Uterus (tissue), 4 donors: ENCODE measurements at places on chromosomes 3 and 15. TPM values are rescaled to one million over a fixed set of nuclear protein-coding genes. Genes with fewer than 3 reads are reported as not detected.

The NANOGP8 gene
- total RNA-seq, result 2.8 TPM

The RTP4 gene
- 2.4 TPM for total RNA-seq

The ABHD10 gene
- total RNA-seq, result 31.7 TPM

The KIF23 gene
- total RNA-seq, result 3.1 TPM

The CTXN2 gene
- not detected for total RNA-seq

The PLSCR4 gene
- 45.9 TPM for total RNA-seq

The FRMD5 gene
- 0.37 TPM for total RNA-seq

The KLF15 gene
- total RNA-seq, result 16.5 TPM

The CEMIP gene
- total RNA-seq, result 1.2 TPM

The PDZRN3 gene
- 87.3 TPM for total RNA-seq

The FAM81A gene
- total RNA-seq, result not detected

- peak; percentile 35 for DNase-seq
Observed at GRCh38 chr3:53161450-53161819, 426 bp downstream of the PRKCD start.

- DNase-seq, result peak; percentile 55
Observed at GRCh38 chr15:101121511-101122090, 130.2 kb downstream of the CHSY1 start.

DNA sequence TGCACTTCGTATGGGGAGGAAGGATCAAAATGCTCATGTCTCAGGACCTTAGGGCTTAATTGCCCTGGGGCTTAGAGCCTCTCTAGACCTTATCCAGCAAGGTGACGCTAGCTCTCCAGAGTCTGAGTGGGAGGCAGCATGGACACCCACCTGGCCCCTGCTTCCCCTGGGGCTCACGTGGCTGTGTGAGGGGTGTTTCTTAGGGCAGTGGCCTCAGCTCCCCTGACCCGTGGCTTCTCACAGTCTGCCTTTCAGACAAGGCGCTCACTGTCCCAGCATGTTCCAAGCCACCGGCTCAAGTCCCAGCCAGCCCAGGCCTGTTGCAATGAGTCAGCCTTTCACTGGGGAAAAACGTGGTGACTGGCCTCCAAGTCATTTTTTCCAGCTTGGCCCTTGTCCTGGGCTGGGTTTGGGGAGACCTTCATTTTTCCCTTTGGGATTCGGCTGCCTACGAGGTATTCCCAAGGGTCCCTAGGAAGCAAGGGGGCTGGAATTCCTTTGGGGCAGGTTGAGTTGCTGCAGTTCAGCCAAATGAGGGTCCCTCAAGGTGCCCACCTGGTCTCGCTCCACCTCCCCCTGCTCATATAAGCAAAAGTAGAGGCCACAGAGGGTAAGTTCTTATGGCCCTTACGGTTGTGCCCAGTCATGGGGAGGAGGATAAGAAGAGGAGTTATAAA is 15.7 kb downstream of the BHLHE40 start:
- no peak for DNase-seq

GRCh38 chr3:139988472-139989156 is 53.6 kb downstream of the CLSTN2 start:
- DNase-seq, result no peak

DNA sequence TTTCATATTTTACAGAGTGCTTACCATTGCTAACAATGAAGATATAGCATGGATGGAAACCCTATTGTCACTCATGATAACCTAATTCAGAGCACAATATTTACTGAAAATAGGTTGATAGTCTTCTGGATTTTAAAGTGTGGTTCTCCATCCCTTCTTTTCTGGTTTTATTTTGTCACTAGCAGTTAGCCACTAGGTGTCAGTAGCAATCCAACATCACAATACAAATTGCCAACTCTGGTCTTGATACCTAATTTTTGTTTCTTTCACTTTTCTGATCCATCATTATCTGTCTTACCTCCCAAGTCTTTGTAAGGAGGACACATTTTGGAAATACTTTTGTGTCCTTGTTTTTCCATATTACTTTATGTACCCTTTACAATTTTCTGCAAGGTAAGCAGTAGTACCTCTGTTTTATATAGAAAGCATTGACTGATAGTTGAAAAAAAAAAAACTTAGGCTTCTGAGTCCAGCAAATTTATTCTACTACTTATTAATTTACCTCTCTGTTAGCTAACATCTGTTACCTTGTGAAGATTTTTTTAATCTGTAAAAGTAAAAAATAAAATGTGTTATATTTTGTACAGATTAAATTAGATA is 28.3 kb upstream of the CRYBG3 start:
- DNase-seq, result no peak

DNA sequence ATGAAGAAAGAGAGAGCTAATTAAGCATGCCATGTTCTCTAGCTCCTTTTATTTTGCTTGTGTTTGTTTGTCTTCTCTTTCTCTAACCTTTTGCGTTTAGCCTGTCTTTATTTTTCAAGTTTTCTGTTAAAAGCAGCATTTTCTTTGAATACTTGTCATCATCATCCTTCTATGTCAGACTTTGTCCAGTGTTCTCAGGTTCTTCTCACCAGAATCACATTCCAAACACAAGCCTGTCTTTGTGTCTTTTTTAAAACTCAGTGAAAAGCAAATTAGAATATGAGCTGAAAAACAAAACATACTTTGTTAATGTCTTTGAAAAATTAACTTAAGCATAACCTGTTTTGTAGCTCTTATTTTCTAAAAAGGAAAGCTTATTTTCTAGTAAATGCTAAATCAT is 62.4 kb downstream of the LEKR1 start:
- no peak for DNase-seq

GRCh38 chr3:150806185-150806835 is 43.3 kb upstream of the SIAH2 start:
- no peak for DNase-seq

DNA sequence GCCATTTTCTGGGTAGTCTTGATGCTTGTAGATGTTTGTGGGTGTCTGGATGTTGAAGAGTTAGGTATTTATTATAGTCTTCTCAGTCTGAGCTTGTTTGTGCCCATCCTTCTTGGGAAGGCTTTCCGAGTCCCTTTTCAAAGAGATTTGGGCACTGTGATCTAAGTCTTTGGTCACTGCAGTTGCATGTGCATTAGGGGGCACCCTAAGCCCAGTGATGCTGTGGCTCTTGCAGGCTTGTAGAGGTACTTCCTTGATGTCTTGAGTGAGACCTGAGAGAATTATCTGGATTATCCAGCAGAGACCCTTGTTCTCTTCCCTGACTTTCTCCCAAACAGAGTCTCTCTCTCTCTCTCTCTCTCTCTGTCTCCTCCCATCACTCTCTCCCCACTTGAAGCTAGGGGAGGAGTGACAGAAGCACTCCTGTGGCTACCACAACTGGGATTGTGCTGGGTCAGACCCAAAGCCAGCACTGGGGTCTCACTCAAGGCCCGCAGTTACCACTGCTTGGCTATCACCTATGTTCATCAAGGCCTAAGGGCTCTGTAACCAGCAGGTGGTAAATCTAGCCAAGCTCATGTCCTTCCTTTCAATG is 68.5 kb downstream of the TMCO5A start:
- no peak for DNase-seq

DNA sequence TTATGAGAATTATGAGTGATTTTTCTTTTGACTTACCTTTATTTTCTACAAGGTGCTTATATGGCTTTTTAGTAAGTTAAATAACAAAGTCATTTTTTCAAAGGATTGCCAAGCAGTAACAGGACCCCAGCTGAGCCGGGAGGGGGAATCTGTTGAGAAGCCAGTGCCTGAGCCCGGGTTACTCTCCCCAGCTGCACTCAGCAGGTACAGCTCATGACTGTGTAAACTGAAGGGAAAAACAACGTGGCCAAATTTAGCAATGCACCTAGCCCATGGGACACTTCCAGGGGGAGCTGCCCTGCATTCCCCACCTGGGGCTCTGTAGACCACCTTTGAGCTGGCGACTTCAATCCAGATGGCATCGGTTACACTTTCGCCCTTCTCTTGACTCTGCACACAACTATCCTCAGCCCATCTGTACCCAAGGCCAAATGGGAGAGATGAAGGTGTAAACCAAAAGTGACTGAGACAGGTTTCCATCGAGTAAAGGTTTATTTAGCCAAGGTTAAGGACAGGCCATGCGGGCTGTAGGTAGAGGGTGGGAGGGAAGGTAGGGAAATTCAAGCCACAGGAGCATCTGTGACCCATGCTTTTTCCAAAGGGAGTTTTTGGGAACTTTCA is 18.2 kb upstream of the HCN4 start:
- DNase-seq, result no peak

DNA sequence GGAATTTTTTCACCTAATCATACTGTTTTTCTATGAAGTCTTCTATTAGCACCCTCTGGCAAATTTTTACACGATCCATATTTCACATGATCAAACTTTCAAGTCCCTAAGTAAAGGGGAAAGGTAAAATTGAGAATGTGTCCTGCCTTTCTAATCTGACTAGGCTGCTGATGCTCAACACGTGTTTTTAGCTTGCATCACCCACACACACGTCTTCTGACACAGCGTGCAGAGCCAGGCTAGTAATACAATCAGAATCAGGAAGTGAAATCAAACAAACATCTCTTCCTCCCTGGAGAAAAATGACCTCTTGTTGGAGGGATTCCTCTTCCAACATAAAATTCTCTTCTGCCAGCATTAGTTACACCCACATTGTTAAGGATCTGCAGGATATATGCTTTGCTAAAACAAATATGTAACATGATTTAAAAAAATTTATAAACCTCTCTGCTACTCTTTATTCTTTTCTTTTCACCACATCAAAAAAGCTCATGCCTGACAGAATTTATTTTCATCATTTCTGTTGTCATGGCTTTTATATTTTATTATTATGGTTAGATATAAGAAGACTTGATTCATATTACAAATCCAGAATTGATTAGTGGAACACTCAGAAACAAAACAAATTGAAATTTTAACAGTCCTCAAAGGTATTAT is 122.4 kb downstream of the RAP2B start:
- DNase-seq, result peak; percentile 59

DNA sequence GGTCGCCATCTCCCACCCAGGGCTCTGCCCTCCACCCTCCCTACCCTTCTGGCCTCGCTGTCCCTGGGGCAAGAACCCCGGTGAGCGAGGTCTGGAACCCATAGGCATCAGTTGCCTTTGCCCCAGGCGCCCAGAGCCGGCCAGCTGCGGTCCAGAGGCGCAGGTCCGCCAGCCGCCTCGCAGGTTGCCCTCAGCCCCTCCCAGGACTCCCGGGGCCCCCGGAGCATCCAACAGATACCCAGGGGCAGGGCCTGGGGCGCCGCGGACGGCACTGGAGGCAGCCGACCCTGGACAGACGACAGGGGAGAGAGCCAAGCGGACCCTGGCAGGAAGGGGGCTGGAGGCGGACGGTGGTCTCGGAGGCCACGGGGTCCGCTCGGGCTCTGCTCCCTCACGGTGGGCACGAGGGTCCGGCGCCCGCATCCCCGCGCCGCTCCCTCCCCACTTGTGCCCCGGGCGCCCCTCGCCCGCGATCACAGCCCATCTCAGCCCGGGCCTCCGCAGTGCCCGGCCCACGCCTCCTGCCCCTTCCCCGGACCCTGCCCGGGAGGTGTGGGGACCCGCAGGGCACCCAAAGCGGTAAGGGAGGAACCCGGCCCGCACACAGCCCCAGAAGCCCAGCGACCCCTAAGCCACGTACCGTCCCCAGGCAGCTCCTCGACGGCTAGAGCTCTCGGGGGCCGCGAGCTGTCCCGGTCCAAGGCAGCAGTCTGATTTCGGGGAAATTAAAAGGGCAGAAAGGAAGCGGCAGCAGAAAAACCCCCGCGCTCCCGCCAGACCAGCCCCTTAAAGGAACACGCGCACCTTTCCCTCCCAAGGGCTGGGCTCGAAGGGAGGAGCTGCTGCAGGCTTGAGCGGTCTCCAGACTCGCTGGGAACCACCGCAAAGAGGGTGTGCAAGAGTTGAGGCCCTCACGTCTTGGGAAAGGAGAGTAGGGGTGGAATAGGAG is at the start of gene HAPLN3:
HAPLN3 (minus strand) TSS at position 726 of the 949 bp plus-strand sequence. CDS start 8,246 bp downstream, outside the sequence.
- no peak for DNase-seq

- DNase-seq, result no peak
Observed at GRCh38 chr3:16866571-16866970, 18.2 kb upstream of the PLCL2 start.

- DNase-seq, result no peak
Observed at GRCh38 chr3:78881501-78881900, 886.3 kb downstream of the ROBO1 start.

- DNase-seq, result peak; percentile 72
Observed at GRCh38 chr3:61808526-61808925, 247.2 kb downstream of the PTPRG start.

DNA sequence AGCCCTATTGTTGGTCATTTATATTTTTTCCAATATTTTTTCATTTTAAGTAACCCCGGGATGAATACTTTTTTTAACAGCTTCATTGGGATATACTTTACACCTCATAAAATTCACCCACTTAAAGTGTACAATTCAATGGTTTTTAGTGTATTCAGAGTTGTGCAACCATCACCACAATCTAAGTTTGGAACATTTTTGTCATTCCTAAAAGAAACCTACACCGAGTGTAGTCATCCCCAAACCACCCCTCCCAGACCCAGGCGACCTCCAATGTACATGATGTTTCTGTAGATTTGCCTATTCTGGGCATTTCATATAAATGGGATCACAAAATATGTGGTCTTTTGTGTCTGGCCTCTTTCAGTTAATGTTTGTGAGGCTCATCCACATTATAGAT is 118.3 kb upstream of the FRMD4B start:
- no peak for DNase-seq

- DNase-seq, result no peak
Observed at GRCh38 chr3:102457644-102458043, 22.8 kb downstream of the ZPLD1 start.

- DNase-seq, result no peak
Observed at GRCh38 chr3:21185816-21186314, 565.1 kb downstream of the ZNF385D start.

GRCh38 chr3:172272698-172273097 is 175.6 kb downstream of the GHSR start:
- no peak for DNase-seq

DNA sequence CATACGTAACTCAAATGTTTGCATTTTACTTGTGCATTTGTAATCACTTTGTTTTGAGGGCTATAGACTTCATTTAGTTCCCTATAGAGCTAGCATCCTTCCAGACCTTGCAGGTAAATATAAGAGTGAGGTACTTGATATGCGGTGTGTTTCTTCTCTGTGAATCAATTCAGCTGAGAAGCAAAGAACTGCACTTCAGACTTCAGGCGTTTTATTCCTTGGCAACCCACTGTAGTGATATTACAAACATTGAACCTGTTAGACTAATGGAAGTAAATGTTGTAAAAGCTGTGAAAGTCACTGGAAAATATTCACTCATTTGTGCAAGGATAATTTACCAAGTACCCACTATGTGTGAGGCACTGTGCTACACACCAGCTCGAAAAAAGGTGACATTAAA is 94.1 kb upstream of the CHL1 start:
- DNase-seq, result no peak

- DNase-seq, result no peak
Observed at GRCh38 chr3:128623762-128624176, 26.8 kb downstream of the RPN1 start.

- no peak for DNase-seq
Observed at GRCh38 chr3:87423336-87423735, 147.0 kb upstream of the POU1F1 start.

- DNase-seq, result no peak
Observed at GRCh38 chr3:149744151-149744550, 8.1 kb downstream of the COMMD2 start.
